Stimulated activated CD4-positive, alpha-beta T cell treated with anti-CD3 and anti-CD28 coated beads, TNF-alpha, amount 100 ng/mL, for 24 hours (primary cell): ENCODE measurements at places on chromosomes 12 and 14.

DNA sequence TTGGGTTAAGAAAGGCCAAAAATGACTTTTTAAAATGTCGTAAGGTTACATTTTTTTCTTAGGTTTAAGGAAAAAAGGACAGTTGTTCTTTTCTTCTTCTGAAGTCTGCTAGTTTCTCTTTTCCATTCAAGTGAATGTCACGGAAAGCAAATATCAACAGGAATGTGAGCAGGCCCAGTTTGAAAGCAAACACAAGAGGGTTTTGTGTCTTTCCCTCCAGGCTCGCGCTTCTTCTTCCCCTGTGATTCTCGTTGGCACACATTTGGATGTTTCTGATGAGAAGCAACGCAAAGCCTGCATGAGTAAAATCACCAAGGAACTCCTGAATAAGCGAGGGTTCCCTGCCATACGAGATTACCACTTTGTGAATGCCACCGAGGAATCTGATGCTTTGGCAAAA, 85.4 kb downstream of the LRRK2 start:
- DNase-seq = no peak

GRCh38 chr14:69850736-69851112, 28.5 kb upstream of the SMOC1 start:
- DNase-seq = no peak

GRCh38 chr14:99424306-99424877, 56.3 kb downstream of the SETD3 start:
- DNase-seq = no peak

- DNase-seq = no peak
Measured at GRCh38 chr12:79629561-79629960, 61.2 kb downstream of the PAWR start.

DNA sequence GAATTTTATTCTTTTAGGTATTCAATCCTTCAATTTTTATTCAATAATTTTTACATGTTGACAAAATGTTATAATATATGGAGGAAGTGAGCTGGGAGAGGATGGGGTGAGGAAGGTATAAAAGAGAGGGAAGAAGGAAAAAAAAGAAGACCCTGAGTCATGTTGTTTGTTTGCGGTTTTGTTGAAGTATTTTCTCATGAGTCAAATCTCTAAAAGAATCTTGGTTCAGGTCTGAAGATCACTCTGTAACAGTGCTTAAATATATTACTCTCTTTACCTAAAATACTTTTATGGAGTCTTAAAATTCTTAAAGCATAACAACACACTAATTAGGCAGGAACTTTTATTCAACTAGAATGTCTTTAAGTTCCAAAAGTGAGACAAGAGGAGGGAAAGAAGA, 489.6 kb upstream of the GARIN6 start:
- no peak for DNase-seq

DNA sequence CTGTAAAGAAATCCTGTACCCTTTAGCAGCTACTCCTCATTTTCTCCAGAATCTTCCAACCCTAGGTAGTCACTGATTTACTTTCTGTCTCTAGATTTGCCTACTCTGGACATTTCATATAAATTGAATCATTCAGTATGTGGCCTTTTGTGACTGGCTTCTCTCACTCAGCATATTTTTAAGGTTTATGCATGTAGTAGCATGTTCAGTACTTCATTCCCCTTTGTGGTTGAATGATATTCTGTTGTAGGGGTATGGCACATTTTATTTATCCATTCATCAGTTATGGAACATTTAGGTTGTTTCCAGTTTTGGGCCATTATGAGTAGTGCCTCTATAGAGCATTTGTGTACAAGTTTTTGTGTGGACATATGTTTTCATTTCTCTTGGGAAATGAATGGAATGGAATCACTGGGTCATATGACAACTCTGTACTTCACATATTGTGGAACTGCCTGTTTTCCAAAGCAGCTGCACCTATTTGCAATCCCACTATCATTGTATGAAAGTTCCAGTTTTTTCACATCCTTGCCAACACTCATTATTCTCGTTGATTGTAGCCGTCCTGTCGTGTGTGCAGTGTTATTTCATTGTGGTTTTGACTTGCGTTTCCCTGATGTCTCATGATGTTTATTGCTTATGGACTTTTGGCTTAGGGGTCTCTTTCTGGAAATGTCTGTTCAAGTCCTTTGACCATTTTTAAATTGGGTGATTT, 57.2 kb downstream of the ATF7IP start:
- DNase-seq = no peak

DNA sequence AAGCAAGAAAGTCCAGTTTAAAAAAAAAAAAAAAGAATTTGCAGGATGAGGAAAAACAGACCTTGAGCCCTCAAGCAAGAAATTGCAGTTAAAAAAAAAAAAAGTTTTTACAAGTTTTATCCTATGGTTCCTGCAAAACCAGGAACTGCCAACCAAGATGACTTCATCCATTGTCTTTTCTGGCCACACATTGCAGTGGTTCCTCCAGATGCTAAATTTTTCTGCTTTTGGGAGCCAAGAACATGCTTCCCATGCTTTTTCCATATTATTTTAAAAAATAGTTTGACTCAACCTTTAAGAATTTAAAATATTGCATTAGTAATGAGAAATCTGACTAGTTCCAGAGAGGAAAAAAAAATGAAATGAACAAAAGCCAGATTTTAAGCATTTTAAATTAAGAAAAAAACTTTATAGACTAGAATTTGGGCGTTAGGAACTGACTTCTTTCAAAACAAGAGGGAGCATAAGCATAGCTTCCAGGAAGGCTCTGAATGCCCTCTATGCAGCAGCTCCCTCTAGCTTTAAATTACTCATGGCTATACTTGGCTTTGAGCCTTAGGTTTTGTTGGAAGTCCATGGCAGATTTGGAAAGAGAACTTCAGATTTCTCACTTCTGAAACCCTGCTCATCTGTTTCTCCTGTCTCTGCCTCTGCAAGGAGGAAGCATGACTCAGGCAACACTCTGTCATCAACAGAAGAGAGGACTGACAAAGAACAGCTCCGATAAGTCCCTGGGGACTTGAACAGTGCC, 124.5 kb downstream of the GPR65 start:
- DNase-seq = no peak

DNA sequence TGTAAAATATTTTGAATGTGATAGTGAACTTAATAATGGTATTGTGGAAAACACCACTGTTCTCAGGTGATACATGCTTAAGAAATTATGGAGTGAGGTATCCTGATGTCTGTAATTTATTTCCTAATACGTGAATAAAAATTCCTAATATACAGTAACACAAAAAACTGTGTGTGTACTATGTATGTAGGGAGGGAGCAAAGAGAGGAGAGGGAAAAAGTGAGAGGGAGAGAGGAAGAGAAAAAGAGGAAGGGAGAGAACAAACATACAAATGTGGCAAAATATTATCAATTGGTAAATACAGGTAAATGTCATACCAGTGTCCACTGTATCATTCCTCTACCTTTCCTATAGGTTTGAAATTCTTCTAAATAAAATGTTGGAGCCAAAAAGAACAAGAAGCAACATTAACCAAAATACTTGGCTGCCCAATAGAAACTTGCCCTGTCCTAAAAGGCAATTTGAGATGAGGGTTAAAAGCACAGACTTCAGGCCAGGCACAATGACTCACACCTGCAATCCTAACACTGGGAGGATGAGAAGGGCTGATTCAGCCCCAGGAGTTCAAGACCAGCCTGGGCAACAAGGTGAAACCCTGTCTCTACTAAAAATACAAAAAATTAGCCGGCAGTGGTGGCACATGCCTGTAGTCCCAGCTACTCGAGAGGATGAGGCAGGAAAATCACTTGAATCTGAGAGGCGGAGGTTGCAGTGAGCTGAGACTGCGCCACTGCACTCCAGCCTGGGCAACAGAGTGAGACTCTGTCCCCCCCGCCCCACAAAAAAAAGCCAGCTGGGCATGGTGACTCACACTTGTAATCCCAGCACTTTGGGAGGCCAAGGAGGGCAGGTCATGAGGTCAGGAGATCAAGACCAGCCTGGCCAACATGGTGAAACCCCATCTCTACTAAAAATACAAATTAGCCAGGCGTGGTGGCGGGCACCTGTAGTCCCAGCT, 14.5 kb downstream of the R3HDM2 start:
- DNase-seq = no peak

- no peak for DNase-seq
Measured at GRCh38 chr12:58833853-58834252, 86.5 kb downstream of the LRIG3 start.

DNA sequence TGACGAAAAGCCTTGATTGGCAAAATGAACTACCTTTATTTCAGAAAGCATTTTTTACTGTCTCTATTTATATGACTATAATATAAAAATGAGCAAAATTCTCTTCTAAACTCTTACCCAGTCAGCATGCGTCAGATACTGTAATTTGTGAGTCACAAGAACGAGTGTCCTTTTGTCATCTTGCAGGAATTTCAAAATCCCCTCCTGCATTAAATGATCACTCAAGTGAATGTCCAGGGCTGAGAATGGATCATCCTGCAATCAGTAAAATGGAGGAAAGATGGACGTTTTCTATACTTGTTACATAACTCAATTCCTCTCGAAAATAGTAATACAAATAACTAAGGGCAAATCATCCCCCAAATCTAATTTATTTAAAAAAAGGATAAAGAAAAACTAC, 77.7 kb upstream of the KCNJ8 start:
- DNase-seq = no peak

DNA sequence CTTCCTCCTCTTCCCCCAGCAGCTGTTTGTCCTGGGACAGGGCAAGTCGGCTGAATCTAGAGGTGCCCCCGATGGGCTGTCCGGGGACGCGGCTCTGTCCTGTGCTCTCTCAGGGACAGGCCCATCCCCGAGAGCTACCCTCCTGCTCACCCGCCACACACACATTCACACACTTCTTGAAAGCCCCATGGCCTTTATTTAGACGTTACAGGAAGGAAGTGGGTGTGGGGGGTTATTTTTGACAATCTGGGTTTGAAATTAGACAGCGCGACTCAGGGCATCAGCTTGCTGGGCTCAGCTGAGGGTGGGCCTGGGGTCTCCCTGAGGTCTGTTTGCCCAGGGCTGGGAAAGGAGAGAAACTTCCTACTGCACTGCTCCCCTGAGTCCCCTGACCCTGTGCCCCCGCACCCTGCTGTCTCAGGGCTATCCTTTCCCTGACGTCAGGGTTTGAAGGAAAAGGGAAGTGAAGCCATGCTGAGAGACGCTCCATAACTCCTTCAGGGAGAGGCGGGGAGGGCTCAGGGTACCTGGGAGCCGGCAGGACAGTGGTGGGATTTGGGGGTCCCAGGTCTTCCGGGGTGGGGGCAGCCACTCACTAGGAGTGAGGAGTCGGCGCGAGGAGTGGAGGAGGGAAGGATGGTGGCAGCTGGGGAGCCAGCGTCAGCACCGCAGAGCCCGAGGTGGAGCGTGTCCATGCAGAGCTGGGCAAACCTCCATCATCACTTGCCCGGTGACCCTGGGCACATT, 8.1 kb downstream of the PTPN6 start:
- no peak for DNase-seq

GRCh38 chr12:76962099-76962498, 83.3 kb upstream of the CSRP2 start:
- DNase-seq = no peak

GRCh38 chr14:60640859-60641741, 8.2 kb downstream of the SIX1 start:
- no peak for DNase-seq

DNA sequence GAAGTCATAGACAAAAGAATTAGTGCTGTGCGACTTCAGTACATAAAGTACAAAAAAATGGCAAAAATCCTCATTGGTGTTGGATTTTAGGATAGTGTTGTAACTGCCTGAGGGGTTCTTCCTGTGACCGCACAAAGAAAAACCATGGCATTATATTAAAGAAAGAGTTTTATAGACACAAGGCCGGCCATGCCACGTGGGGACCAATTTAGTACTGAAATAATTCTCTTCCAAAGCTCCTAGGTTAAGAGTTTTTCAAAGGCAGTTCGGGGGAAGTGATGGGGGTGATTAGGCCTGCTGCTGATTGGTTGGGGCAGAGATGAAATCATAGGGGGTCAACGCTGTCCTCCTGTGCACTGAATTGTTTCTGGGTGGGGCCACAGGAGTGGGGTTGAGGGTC, 150.9 kb upstream of the EEA1 start:
- DNase-seq = no peak

- no peak for DNase-seq
Measured at GRCh38 chr12:75876832-75877762, 154.5 kb downstream of the PHLDA1 start.

DNA sequence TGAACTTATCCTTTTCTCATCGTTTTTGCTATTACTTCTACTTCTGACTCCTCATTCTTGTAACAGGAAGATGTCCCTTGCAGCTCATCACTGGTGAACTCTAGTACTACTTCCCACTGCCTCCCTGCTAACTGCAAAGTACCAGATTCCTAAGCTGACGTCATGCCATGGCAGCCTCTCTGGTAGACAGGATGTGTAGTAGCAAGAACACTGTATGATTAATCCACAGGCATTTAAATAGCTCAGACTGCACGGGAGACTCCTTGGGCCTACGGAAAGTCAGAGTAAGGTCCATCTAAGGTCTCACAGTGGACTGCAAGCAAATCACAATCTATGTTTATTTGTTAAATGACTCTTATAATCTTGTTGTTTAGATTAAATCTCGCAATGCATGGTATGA, 43.5 kb downstream of the DNAI7 start:
- DNase-seq = no peak

DNA sequence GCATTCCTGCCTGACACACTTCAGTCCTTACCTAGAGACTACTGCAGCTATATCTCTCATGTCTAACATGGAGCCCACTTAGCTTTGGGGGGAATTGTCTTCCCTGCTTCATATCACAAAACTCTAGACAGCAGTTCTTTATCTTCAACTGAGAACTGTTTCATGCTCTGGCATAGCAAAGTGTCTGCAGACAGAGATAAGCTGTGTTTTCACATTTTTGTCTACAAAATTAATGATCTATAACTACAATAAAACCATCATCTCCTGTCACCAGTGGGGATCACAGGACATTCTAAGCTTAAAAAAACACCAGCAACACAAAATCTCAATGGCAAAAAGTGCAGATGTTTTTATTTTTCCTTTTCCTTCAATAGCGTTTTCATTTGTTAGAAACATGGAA, 137.1 kb upstream of the VRK1 start:
- DNase-seq = no peak

- no peak for DNase-seq
Measured at GRCh38 chr14:99570544-99571302, 33.3 kb downstream of the CCDC85C start.
